WTC11 (cell line): ENCODE measurements at places on chromosomes 3 and 15.

DNA sequence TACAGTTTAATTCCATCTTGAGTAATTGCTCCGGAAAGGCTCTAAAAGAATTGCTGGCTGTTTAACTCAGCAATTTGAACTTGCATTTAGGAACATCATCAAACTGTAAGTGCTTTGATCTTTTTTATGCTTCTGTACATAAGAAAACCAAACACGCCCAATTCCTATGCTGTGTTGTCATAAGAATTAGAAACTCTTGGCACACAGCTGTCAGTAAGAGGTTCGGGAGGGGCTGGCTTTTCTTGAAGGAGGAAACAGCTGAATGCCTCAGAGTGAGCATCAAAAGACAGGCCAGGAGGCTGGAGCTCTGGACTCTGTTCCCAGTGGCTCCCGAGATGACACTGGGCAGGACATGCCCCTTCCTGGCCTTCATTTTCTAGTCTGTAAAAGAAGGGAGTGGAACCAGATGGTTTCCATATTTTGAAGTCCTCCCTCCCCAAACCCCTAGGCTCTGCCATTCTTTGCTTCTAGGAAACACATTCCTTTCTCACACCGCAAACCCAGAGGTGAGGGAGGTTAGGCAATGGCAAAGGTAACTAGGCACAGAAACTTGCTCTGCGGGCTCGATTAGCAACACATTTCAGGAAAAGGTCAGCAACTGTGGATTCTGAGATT, 73.7 kb upstream of the DLG1 start:
- H3K4me1 ChIP-seq = peaks cover 21% of the 10 kb centered on the region
- H3K27ac ChIP-seq = no peak overlapping the region
- DNase-seq = no peak
- no peaks in the 10 kb centered on the region; the same call in 1 of the 2 replicates for H3K27me3 ChIP-seq
- no peak overlapping the region for H3K4me3 ChIP-seq

- no peak for DNase-seq
- H3K27me3 ChIP-seq = no peaks in the 10 kb centered on the region
- peaks cover 55% of the 10 kb centered on the region for H3K36me3 ChIP-seq
- peaks cover 11% of the 10 kb centered on the region for H3K4me1 ChIP-seq
- H3K27ac ChIP-seq = no peak overlapping the region
These were observed 2.5 kb upstream of the OGG1 start for GRCh38 chr3:9747267-9747666.

DNA sequence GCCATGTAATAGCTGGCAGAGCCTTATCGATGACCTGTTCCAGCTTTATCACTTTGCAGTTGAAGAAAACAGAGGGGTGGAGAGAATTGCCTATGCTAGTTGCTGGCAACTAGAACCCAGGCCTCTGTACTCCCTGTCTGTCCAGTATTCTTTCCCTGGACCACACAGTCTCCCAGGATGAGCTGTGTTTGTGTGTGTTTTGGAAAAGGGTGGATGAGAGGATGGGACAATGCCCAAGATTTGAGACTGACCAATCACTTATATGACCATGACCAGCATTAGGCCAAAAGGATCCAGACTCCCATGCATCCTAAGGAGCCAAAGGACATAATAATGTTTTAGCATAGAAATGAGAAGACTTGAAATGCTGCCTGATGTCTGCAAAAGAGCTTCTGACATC, 102.6 kb downstream of the CD200R1L start:
- DNase-seq = no peak
- no peak overlapping the region for H3K4me3 ChIP-seq
- no peaks in the 10 kb centered on the region for H3K36me3 ChIP-seq
- peaks cover 20% of the 10 kb centered on the region for H3K4me1 ChIP-seq

DNA sequence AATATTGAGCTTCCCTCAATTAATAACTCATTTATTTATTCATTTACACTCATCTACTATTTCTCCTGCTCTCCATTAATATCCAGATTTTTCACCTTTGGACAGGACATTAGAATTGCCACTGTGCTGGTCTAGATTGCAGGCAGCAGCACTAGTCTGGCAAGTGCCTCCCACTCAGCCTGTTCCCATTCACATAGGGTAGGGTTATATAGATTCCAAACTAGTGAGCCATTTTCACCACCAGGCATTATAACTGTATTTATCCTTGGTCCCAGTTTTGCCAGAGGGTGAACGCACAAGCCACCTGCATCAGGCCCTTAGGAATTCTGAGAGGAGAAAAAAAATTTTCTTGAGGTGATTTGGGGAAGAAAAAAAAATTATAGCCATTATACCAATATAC, 44.5 kb downstream of the ANAPC13 start:
- DNase-seq = no peak
- peaks cover 3% of the 10 kb centered on the region; the same call in 1 of the 2 replicates for H3K27me3 ChIP-seq
- H3K4me3 ChIP-seq = no peak overlapping the region
- H3K4me1 ChIP-seq = peaks cover 3% of the 10 kb centered on the region
- H3K27ac ChIP-seq = no peak overlapping the region

DNA sequence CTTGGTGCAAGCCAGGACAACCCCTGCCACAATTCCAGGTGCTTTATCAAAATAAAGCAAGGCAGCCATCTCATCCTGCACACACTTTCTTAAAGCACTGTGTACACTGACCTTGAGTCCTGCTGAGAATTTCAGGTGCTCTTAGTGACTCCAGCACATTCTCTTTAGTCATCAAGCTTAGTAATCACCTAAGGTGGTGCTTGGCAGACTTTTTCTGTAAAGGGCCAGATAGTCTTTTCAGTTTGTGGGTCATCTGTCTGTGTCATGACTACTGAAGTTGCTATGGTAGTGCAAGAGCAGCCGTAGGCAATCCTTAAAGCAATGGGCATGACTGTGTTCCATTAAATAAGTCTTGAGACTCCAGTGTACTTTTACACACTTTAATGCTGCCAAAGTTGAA, 36.4 kb downstream of the RIOX2 start:
- H3K4me1 ChIP-seq = no peaks in the 10 kb centered on the region
- DNase-seq = no peak
- no peak overlapping the region for H3K27ac ChIP-seq
- H3K36me3 ChIP-seq = peaks cover 17% of the 10 kb centered on the region

DNA sequence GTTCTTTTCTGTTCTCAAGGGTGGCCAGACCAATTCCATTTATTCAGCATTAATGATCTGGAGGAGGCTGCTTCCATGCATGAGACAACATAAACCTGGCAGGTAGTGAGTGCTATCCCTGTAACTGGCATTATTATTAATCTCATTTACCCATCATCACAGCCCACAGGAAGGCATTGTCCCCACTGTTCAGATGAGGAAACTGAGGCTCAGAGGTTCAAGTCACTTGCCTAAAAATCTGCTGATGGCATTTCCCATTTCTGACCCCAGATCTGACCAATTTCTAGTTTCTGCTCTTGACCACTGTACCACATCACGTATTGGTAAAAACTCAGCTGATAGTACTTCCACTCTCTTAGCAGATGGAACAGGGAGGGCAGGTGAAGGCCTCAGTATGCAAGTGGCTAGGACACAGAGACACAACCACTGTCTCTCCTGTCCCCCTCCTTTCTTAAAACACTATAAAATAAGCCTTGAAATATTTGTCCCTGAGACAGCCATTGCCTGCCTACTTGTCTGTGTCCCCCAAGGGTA, 36.1 kb downstream of the TRANK1 start:
- no peaks in the 10 kb centered on the region for H3K36me3 ChIP-seq
- 0 out of 2 replicates have a peak overlapping the region, but pooled peaks have one; percentile 11 for H3K27ac ChIP-seq
- H3K4me1 ChIP-seq = peaks cover 13% of the 10 kb centered on the region
- H3K27me3 ChIP-seq = no peaks in the 10 kb centered on the region

GRCh38 chr3:26960382-26960781, 337.8 kb downstream of the LRRC3B start:
- H3K27me3 ChIP-seq = no peaks in the 10 kb centered on the region
- no peaks in the 10 kb centered on the region for H3K4me1 ChIP-seq
- peaks cover 7% of the 10 kb centered on the region for H3K36me3 ChIP-seq
- DNase-seq = no peak
- H3K27ac ChIP-seq = no peak overlapping the region

- H3K27ac ChIP-seq = no peak overlapping the region
- peaks cover 5% of the 10 kb centered on the region for H3K4me1 ChIP-seq
- DNase-seq = no peak
- no peaks in the 10 kb centered on the region for H3K36me3 ChIP-seq
These were observed 113.2 kb upstream of the MYO5C start for GRCh38 chr15:52408823-52409222.

- no peaks in the 10 kb centered on the region for H3K27me3 ChIP-seq
- H3K4me3 ChIP-seq = no peak overlapping the region
- H3K27ac ChIP-seq = no peak overlapping the region
These were observed 122.9 kb upstream of the LIPC start for GRCh38 chr15:58308742-58309355.

DNA sequence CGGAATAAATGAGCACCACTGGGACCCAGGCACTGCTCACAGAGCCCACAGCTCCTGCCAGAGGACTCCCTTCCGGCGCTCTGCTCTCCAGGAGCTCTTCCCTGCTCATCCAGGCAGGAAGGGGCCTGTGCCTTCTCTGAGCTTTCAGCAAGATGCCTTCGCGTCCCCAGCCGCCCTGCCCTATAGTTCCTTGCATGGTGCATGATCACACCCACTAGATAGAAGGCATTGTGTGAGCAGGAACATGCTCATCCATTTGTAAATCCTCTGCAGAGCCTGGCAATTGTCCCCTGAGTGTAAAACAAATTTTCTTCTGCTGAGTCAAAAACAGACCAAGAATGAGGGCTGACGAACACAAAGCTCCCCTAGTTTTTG, 181.6 kb downstream of the MEGF11 start:
- H3K4me3 ChIP-seq = no peak overlapping the region
- no peaks in the 10 kb centered on the region for H3K36me3 ChIP-seq
- peaks cover 52% of the 10 kb centered on the region for H3K4me1 ChIP-seq
- DNase-seq = no peak
